ENCODE measurements at places on chromosomes 11 and 22.

DNA sequence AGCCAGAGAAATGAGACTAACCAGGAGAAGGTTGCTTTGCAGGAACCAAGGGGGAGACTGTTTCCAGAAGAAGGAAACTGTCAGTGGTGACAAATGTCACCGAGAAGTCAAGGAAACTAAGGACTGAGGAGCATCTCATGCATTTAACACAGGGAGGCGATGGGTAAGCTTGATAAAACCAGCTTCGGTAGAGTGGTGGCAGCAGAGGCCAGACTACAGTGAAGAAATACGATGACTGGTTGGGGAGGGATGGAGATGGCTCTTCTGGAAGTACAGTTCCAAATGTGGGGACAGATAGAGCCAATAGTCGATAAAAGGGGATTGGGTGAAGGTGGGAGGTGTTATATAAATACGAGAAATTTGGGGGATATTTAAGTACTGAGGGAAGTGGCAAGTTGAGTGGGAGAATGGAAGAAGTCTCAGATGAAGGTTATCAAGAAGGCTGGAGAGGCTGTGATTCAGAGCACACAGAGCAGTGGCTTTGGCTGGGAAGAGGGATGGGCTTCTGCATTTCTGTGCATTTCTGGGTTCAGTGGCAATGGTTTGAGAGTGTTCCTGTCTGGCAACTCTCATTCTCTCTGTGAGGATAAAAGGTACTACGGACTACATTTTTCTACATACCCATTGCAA is 29.2 kb downstream of the SC5D start:
- DNase-seq: peak; percentile 56

DNA sequence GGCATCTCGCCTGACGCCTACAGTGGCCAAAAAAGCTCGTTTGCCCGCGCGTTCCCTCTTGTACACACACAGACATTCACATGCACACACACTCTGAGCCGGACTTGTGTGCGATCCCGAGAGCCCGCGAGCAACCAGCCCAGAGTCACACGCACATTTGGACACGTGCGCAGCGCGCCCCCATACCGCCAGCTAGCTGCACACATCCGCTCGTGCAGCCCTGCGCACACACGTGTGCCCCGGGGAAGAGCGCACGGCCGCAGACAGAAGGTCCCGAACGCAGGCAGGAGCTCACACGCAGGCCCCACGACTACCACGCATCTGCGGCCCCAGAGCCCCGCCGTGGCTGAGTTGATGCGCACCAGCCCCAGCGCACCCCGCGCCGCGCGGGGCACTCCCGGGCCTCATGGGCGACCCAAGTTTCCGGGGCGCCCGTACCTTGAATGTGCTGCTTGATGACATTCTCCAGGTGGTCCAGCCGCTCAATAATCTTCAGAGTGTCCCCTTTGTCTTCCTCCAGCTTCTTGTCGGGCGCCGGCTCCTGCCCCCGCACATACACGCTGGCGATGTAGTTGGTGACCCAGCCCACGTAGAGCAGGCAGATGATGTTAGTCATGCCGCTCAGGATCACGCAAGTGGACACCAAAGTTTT is 758 bp downstream of the GALNT18 start:
- no peak for DNase-seq

GRCh38 chr22:41425660-41426365 is 20.8 kb downstream of the TOB2 start:
- peak; percentile 16 for DNase-seq

DNA sequence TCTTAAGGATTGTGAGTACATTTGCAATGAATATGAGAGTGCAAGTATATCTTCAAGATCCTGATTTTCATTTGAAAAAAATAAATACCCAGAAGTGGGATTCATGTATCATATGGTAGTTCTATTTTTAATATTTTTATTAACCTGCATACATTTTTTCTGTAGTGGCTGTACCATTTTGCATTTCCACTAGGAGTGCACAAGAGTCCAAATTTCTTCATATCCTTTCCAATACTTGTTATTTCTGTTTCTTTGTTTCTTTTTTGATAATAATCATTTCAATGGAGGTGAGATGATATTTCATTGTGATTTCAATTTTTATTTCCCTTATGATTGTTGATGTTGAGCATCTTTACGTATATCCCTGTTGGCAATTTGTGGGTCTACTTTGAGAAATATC is 759.8 kb upstream of the CNTN5 start:
- DNase-seq: no peak

DNA sequence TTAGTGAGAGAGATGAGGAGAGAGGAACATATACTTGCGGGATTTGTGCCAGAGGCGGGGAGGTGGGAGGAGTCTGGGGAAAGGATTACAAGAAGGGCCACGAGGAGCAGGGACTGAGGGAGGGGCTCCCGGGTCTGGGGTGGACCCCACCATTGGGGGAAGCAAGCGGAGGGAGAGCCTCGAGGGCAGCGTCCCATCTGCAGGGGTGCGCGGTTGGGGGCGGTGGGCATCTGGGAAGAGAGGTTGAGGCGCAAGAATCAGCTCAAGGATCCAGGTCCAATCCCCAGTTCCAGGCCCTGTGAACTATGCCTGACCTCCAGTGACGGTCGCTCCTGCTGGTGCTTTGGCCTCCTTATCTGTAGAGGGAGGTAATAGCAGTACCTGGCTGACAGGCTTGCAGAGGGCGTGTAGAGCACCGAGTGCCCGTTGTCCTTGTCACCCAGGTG is 38.0 kb downstream of the ADAMTS15 start:
- DNase-seq: no peak

DNA sequence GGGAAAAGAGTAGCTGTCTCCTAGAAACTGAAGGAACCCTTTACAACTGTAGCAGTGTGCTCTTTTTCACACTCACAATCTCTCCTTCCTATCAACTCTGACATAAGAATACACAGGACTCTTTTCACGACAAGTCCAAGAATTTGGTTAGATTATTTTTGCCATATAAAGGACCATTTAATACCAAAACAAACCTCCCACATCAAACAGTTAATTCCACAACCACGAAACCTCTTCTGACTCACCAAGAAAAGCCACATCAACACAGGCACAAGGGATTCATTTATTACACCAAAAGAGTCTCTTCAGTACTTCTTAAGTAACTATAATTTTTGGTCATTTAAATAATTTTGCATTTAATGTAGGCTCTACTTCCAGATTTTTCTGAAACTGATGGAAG is 222.6 kb upstream of the PITPNB start:
- no peak for DNase-seq

DNA sequence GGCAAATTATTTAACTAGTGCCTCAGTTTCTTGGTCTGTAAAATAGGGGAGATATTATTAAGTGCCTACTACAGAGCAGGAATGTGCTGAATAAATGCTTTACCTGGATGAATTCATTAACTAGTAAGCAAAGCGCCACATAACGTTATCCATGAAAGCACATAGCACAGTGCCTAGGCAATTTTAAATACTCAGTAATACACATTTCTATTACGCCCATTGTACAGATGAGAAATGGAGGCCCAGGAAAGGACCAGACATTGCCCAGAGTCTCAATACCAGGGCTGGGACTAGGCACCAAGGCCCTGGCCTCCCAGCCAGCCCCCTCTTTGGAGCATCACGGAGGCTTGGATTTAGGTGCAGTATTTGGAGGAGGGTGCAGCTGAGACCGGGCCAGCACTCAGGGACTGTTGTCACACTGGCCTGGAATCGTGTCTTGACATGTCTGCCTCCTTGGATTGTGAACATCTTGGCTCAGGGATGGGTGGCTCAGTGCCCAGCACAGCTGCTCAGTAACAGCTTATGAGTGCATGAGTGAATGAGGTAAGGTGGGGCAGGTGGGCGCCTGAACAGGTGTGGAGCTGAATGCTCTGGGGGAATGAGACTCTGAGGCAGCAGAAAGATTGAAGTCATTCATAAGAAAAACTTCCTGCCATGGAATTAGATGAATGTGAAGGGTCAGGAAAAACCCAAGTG is 42.1 kb upstream of the TPBGL start:
- no peak for DNase-seq

GRCh38 chr11:15704064-15704463 is 589.3 kb downstream of the INSC start:
- DNase-seq: no peak

DNA sequence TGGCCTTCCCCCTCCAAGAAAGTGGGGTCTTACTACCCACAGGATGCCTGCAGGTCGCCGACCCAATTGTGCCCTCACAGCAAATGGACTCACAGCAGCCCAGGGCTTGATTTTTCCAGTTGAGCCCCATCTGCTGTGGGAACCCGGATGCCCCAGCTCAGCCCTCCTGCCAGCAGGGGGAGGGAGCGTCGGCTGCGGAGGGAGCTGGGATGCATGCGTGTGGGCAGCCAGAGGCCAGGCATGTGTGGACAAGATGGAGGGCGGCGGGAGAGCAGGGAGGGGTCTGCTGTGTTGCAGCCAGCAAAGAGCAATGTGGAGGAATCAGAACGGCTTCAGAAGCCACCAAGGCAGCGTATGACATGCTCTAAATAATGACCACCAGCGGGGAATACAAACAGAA is 41.0 kb upstream of the EIF3D start:
- DNase-seq: no peak

- no peak for DNase-seq
Measured at GRCh38 chr11:14314127-14314526, 44.9 kb downstream of the RRAS2 start.

GRCh38 chr11:112087212-112087611 is 539 bp downstream of the SDHD start:
- DNase-seq: no peak

DNA sequence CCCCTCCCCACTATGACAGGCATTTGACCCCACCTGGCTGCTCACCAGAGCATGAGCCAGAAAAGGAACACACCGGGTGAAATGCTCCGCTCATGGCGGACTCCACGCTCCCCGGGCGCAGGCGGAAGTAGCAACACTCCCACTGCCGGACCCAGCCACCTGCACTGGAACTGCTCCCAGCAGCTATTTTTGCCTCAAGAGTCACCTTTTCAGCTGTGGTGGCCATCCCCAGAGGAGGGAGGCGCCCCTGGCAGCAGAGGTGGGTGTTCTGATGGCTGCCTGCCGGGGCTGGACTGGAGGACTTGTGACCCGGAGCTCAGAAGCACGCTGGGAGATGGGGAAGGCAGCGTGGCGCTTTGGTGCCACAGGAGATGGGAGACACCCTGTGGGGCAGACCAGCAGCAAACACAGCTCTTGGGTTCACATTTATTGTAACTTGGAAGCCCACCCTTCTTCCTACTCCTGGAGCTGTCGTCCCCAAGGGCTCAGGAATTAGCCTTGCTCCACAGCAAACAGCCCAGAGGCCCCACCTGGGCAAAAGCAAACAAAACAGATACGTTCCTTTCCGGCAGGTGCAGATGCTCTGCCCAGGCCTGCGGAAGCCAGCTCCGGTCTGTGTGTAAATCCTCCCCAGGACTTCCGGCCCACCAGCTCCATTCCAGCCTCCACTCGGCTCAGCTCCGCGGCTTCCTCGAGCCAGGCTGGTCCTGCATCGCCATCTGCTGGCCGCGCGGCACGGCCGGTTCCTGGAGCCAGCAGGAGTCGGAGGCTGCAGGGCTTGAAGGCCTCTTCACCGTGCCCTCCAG is 3.7 kb downstream of the RPS19BP1 start:
- DNase-seq: peak; percentile 91

- DNase-seq: no peak
Measured at GRCh38 chr11:72766152-72766902, 14.1 kb upstream of the ARAP1 start.

- DNase-seq: no peak
Measured at GRCh38 chr22:26549902-26550497, 37.7 kb upstream of the TFIP11 start.

DNA sequence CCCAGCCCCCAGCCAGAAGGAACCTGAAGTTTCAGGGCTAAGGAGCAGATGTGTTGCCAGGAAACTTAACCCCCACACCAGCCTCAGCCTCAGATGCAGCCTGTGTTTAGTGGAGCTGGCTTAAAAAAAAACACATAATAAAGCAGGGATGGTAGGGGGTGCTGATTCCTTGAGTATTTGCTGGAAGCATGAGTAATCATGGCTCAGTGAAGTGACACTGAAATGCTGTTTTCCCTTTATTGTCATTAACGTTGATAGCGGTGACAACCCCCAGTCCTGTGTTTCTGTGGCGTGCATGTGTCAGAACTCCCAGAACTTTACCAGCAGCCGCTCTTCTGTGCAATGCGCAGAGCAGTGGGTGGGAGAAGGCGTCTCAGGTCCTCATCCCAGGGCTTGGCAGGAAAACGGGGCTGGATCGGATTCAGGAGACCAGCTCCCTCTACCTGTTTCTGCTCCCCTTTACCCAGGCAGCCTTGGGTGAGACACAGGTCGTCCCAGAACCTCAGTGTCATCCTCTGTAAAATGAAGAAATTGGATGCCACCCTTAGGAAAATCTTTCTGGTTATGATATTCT is 1282.1 kb downstream of the TBC1D22A start:
- no peak for DNase-seq

DNA sequence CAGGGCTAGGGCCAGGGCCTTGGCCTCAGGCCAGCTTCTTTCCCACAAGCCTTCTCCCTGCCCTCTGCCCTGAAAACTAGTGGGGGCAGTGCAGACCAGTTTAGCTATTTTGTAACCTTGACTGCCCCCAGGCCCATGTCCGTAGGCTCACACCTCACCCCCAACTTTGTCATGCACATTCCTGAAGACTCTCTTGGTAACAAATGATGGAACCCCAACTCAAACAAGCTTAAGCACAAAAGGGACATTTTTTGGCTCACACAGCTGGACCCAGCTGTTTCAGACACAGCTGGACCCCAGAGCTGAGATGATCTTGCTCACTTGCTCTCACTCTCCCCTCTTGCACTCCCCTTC is 46.6 kb downstream of the KCNQ1OT1 start:
- no peak for DNase-seq

GRCh38 chr11:21948876-21949275 is 244.0 kb upstream of the ANO5 start:
- DNase-seq: no peak

Data from CD4-positive, alpha-beta T cell treated with Interleukin-6 at 100 ng/mL for 8 hours (primary cell).